CD4-positive, CD25-positive, alpha-beta regulatory T cell (primary cell): ENCODE measurements at places on chromosomes 12 and 14. TPM values are rescaled to one million over a fixed set of nuclear protein-coding genes. Genes with fewer than 3 reads are reported as not detected.

DNA sequence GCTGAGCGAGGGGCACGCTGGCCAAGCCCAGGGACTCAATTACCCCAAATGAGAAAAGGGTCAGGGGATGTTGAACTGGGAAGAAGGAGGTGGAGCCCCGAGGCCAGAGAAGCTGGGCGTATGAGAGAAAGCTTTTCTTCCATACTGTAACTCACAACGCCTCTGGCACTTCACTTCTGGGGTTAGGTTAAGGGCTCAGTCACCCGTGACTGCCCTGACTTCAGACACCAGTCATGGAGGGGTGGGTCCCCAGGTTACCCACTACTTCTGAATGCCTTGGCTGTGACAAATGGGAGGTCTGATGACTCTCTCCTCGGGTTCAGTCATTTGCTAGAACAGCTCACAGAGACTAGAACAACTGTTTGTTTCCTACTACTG, 5.5 kb upstream of the GPR132 start:
- DNase-seq: no peak

GRCh38 chr14:91509083-91509877, 830 bp downstream of the PPP4R3A start:
- DNase-seq: peak; percentile 19

DNA sequence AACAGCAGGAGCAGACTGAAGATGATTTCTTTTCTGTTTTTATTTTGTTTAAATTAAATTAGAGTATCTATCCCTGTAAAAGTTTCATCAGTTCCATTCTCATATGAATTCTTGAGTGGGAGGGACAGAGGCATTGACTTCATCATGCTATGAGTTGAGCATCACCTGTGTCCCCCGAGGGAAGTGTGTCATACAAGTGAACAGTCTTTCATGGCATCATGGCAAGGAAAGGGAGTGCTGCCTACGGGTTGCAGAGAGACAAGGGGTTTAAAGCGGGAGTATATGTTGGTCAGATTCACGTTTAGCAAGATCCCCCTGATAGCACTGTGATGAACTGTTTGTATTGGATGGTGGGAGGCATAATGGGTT, 52.7 kb upstream of the HIF1A start:
- DNase-seq: no peak

PLA2G1B gene
- not detected for total RNA-seq

- DNase-seq: no peak
These were observed 1074.2 kb upstream of the NOVA1 start for GRCh38 chr14:27672047-27672446.

DNA sequence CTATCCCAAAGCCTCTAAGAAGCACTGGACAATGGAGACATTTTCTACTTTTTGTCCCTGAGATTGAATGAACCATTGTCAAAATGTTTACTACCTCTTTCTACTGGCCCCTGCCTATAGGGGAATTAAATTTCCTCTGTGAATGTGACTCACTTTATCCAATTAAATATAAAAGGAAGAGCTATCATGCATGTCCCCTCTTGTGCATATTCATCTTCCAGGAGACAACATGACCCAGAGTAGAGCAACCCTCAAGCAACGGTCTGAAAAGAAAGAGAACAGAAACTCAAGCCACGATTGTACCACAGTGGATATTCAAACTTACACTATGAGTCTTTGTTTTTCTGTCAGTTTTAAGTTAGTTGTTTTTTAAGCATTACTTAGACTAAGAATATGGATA, 938.4 kb upstream of the ATXN7L3B start:
- DNase-seq: no peak

PSMD9 gene
- 52.9 TPM for total RNA-seq

CLEC1A gene
- not detected for total RNA-seq

GRCh38 chr14:28143316-28143715, 623.3 kb upstream of the FOXG1 start:
- no peak for DNase-seq

- DNase-seq: no peak
These were observed 146.2 kb upstream of the SLC38A2 start for GRCh38 chr12:46518729-46519128.

DNA sequence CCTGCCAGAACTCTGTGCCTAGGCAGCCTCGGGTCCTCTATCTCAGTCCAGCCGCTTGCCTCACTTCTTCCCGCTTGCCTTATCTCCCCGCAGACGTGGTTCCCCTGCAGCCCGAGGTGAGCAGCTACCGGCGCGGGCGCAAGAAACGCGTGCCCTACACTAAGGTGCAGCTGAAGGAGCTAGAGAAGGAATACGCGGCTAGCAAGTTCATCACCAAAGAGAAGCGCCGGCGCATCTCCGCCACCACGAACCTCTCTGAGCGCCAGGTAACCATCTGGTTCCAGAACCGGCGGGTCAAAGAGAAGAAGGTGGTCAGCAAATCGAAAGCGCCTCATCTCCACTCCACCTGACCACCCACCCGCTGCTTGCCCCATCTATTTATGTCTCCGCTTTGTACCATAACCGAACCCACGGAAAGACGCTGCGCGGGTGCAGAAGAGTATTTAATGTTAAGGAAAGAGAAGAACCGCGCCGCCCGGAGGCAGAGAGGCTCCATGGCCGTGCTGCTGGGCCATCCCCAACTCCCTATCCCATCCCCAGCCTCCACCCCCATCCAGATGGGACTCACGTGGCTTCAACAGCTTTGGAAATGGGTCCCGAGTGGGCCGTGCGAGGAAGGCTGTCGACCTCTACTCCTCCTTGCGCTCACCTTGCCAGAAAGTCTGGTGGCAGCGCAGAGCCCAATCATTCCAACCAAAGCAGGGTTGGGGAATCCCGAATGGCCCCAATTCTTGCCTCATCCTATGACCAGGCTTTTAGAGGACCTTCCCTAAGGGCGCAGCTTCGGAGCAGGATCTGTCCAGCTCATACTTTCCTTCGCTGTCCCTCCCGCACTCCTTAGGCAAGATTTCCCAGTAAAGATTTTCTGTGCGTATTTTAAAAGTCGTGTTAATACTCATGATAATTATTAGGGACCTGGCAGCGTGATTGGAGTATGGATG, 6.5 kb downstream of the HOXC13 start:
- no peak for DNase-seq

CCDC85C gene
- 6.3 TPM for total RNA-seq

DNA sequence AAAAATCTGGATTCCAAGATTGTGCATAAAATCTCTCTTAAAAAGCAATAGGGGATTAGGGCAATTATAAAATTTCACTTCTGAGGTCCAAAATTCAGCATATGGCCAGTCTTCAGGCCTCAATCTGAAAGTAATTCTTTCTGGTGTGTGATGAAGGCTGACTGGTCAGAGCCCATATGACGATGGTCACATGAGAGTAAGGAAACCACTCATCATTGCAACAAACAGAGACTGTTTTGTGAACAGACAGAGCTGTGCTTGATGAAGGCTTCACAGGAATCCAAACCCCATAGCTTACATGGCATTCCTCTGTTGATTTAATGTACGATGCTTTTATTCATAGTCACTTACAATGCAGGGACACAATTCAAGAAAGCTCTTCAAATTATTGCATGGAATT, 238.1 kb downstream of the APAF1 start:
- no peak for DNase-seq

KLRD1 gene
- total RNA-seq: 0.20 TPM
